ENCODE measurements at places on chromosomes 3 and 15. TPM values are rescaled to one million over a fixed set of nuclear protein-coding genes. Genes with fewer than 3 reads are reported as not detected.

REC114 gene
- total RNA-seq: not detected

ZNF35 gene
- 3.0 TPM for total RNA-seq

GABRB3 gene
- not detected for total RNA-seq

SLC22A13 gene
- total RNA-seq: 0.99 TPM

NR2E3 gene
- total RNA-seq: not detected

SH3GL3 gene
- not detected for total RNA-seq

DNA sequence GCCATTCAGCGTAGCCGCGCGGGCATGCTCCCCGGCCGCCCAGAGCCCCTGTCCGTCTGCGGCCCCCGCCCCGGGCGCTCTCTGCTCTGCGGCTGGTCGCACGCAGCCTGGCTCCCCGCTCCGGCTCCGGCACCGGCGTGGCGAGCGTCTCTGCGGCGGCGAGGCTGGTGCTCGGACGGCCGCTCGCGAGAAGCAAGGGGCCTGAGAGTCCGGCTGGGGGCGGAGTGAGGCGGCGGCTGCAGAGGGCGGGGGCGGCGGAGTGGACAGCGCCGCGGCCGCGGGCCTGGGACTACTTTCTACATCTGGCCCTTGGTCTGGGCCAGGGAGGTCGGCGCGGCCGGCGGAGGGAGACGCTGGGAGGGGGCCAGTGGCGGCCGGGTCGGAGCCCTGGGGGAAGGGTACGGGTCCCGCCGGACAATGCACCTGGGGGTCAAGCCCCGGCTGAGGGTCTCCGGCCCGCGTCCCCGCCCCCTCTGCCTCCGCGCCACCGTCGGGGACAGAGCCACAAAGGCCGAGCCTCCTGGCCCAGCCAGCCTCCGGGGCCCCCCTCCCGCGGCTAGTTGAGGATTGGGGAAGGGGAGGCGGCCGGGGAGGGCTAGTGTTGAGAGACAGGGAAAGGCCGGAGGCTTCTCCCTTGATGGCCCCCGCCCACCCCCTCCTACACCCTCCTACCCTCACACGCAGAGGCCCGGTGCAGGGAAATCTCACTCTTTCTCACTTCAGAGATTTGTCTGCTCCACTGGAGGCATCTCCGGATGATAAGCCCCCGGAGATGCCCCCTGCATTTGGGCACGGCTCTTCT lies at the start of gene PRTG:
Gene PRTG, minus strand, starts transcription at position 226 of the 802 bp plus-strand sequence. Its CDS starts 221 bp downstream, at position 5.
- peak; percentile 14 for ATAC-seq

DNA sequence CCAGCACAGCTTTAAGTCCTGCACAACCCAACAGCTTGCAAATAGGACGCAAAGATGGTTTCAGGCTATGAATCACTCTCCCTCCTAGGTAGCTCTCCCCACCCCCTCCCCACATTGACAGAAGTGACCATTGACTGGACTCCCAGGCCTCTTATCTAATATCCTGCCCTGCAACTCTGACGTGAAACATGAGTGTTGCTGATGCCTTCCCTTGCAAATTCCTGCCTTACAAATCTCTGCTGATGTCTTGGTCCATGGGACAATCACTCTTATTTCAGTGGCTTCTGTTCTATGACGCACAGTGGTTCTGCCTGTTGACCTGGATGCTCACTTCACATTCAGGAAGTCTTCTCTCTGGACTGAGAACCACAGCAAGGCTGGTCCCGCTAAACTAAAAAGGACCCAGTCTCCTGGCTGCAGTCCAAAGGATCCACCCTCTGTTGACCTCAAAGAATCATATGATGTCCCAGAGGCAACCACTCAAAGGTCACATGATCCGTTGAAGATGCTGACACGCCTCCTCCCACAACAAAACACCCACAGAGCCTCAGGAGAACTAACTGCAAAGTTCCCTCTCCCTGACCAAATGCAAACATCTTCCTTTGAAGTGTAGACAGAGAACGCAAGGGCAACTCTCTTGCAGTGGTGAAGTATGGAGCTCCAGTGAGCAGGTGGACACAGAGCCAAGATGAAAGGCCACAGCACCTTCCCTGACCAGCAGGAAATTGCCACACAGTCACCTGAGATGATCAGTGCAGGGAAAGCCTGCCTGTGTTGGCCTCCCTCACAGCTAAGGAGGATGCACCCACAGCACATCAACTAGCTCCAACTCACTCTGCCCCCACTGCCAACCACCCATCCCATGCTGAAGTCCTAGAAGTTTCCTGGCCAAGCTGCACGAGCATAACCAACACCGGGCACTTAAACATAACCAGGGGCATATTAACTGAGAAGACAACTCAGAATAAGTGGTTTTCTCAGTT lies 112.3 kb downstream of the ADAMTS17 start:
- ATAC-seq: no peak

GRCh38 chr3:126582311-126582710 lies 23.6 kb upstream of the C3orf22 start:
- no peak for ATAC-seq

GRCh38 chr15:64574301-64575017 lies 114.1 kb downstream of the ZNF609 start:
- ATAC-seq: peak; percentile 31

DNA sequence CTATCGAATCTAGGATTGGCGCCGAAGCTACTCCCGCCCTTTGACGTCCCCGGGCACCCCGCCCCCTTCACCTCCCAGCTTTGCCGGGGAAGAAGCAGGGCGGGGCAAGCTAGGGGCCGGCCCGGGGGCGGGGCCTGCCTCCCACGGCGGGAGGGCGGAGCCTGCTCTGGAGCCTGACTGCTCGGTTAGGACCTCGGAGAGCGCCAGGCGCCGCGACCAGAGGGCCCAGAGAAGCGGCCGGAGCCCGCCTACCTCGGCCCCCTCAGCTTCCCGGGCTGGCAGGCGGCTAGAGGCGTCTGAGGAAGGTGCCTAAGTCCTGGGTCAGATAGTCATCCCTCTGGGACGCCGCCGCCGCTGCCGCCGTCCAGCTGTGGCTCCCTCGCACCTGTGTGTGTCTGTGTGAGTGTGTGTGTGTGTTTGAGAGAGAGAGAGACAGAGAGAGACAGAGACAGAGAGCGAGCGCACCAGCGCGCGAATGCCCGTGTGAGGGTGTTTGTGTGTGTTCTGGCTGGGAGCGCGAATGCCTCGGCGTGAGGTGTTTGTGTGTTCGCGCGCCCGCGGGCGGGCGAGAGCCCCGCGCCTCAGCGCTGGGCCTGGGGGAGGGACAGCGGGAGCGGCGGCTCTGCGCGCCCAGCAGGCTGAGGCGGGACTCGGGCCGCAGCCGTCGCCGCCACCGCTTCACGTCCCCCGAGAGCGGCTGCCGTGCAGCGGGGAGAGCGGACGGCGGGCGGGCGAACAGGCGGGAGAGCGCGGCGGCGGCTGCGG lies at the start of gene STXBP5L:
Gene STXBP5L, plus strand, starts transcription at position 176 of the 765 bp plus-strand sequence. CDS start 1,374 bp downstream, outside the sequence.
- ATAC-seq: peak; percentile 95

DNA sequence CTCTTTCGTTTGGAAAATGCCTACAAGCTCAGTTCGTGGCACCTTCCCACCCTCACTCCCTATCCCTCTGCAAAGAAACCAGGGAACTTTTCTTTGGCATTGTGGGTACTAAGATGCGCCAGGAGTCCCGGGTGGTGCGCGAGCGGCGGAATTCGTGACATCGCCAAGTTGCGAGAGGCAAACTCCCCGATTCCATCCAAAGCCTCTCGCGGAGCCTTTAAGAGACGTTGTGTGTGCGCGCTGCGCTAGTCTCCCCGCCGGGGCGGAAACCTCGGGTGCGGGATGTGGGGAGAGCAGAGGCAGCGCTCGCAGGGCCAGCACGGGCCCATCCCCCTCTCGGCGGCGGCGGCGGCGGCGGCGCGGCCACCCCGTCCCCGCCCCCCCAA lies 443 bp upstream of the NR2F2 start:
- ATAC-seq: peak; percentile 7

DNA sequence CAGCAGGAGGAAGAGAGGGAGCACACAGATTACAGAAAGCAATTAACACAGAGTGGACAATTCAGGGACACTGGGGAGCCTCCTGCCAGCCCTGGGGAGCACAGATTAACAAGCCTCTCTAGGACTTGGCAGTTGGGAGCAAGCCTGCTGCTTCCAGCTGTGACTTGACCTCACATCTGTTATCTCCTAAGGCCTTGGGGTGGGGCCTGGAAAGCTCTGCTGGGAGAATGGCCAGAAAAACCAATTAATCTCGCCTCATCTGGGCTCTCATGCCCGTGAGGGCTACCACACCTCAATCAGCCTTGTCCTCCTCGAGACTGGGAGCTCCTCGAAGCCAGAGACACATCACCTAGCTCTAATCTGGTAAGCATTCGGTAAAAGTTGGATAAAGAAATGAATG lies 39.1 kb downstream of the SEMA5B start:
- no peak for ATAC-seq
